ENCODE measurements at places on chromosomes 6 and 20.

GRCh38 chr6:32839356-32839755 is 817 bp upstream of the TAP2 start:
- no peak for DNase-seq
- no peaks in the 10 kb centered on the region for H3K27me3 ChIP-seq
- peaks cover 68% of the 10 kb centered on the region for H3K4me1 ChIP-seq
- peak overlapping the region; percentile 89 for H3K4me3 ChIP-seq
- H3K27ac ChIP-seq, result peak overlapping the region; percentile 100

GRCh38 chr6:83073615-83074014 is 6.1 kb downstream of the DOP1A start:
- H3K4me3 ChIP-seq, result no peak overlapping the region
- peaks cover 20% of the 10 kb centered on the region for H3K4me1 ChIP-seq
- no peak overlapping the region for H3K27ac ChIP-seq
- no peaks in the 10 kb centered on the region for H3K36me3 ChIP-seq
- H3K27me3 ChIP-seq, result no peaks in the 10 kb centered on the region

GRCh38 chr6:164346631-164347030 is 932.1 kb downstream of the QKI start:
- no peak for DNase-seq
- H3K27ac ChIP-seq, result no peak overlapping the region
- H3K4me3 ChIP-seq, result no peak overlapping the region

DNA sequence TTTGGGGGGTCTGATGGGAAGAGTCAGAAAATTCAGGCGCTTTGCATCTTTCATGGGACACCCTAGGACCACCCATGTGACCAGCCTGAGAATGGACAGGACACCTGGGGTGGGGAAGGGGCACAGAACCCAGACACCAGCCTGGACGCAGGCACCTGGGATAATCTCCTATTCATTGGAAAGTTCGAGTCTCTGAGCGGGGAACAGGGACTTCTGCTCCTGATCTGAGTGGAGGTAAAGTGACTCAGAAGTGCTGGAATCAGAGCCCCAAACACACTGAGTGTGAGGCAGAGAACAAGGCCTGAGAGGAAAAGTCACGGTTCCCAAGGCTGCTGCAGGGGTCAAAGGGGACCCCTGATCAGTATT is 1.4 kb downstream of the HLA-B start:
- H3K36me3 ChIP-seq, result peaks cover 36% of the 10 kb centered on the region
- DNase-seq, result no peak
- H3K4me1 ChIP-seq, result peaks cover 78% of the 10 kb centered on the region
- peak overlapping the region; percentile 99 for H3K27ac ChIP-seq

DNA sequence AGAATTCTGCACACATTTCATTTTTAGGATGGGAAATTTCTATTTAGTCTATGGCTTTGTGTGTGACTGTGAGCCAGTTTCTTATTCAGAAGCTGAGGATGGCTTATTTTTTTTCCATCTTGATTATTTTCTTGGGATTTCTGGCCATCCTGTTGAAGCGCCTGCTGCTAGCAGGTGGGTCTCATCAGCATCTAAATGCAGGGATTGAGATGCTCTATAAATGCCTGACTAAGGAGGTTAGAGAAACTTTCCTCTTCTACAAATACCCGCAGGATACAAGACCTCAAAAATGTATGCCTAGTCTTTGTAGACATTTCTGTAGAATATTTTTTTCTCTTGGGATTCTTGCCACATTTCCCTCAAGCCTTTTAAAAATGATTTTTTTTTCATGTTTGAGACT is 138.0 kb upstream of the CCN2 start:
- no peaks in the 10 kb centered on the region for H3K36me3 ChIP-seq
- no peak overlapping the region for H3K27ac ChIP-seq
- no peaks in the 10 kb centered on the region for H3K4me1 ChIP-seq
- no peak for DNase-seq
- no peak overlapping the region for H3K4me3 ChIP-seq

- peak; percentile 61 for DNase-seq
- peaks cover 41% of the 10 kb centered on the region for H3K4me1 ChIP-seq
- no peaks in the 10 kb centered on the region for H3K27me3 ChIP-seq
- H3K4me3 ChIP-seq, result peak overlapping the region; percentile 97
These were observed 792 bp downstream of the RSPH3 start for GRCh38 chr6:158999154-158999665.

DNA sequence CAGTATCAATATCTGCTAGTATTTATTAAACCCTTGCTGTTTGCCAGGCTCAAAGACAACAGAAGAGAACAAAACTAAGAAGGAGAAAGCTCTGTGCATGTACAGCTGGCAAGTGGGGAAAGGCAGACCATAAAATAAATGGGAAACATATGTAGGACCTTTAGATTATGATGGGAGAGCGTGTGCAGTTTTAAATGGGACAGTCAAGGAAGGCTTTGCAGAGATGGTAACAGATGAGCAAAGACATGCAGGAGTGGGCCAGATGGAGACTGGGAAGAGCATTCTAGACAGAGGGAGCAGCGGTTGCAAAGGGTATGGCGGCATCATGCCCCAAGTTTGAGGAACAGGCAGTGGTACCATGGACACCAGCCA is 260.0 kb downstream of the NRN1 start:
- H3K27ac ChIP-seq, result no peak overlapping the region
- DNase-seq, result no peak
- H3K4me3 ChIP-seq, result no peak overlapping the region

- H3K27me3 ChIP-seq, result peaks cover 5% of the 10 kb centered on the region
- DNase-seq, result no peak
- no peaks in the 10 kb centered on the region for H3K4me1 ChIP-seq
- H3K36me3 ChIP-seq, result no peaks in the 10 kb centered on the region
- no peak overlapping the region for H3K27ac ChIP-seq
- H3K4me3 ChIP-seq, result no peak overlapping the region
These were observed 17.0 kb upstream of the STX16 start for GRCh38 chr20:58634059-58634458.
